Stimulated activated CD8-positive, alpha-beta memory T cell treated with anti-CD3 and anti-CD28 coated beads, Interleukin-2, amount 100 ng/mL, for 48 hours (primary cell): ENCODE measurements at places on chromosomes 4 and X.

- no peak for DNase-seq
These were observed 49.4 kb upstream of the PRR32 start for GRCh38 chrX:126770179-126770578.

DNA sequence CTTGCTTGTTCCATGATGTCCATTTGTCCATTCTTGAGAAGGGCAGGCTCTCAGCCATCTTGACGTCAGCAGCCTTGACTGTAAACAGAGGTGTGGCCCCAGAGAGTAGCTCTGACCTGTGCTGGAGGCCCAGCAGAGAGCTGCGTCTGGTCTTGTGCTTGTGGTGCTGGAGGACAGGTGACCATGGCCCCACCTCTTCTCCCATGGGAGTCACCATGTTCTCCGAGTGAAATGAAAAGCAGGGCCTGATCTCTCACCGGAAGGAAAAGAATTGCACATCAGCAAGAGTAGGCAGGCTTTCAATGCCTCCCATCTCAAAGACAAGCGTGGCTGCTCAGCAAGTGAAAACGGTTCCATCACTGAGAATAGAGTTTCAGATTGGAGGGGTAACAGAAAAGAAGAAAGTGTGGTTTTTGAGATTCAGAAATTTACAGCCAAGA, 11.5 kb downstream of the PARM1 start:
- no peak for DNase-seq

- DNase-seq = no peak
These were observed 502.6 kb upstream of the TECRL start for GRCh38 chr4:64911846-64912245.

DNA sequence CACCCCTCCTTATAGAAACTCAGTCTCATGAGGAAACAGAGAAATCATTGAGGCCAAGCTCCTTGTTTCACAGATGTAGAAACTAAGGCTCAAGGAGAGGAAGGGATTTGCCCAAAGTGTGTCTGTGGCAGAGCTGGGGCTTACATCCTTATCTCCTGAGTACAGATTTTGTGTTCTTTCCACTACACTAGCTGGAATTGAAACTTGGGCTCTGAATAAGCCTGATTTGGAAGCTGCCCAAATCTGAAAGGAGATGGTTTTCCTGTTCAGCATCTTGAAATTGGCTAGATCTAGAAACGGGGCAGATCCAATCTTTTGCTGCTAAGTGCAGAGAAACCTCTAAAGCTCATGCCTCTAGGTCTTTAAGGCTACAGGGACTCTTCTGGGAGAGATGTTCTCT, 24.3 kb downstream of the AWAT2 start:
- DNase-seq = no peak

- DNase-seq = no peak
These were observed 4.1 kb downstream of the DIAPH2 start for GRCh38 chrX:96688789-96689188.

DNA sequence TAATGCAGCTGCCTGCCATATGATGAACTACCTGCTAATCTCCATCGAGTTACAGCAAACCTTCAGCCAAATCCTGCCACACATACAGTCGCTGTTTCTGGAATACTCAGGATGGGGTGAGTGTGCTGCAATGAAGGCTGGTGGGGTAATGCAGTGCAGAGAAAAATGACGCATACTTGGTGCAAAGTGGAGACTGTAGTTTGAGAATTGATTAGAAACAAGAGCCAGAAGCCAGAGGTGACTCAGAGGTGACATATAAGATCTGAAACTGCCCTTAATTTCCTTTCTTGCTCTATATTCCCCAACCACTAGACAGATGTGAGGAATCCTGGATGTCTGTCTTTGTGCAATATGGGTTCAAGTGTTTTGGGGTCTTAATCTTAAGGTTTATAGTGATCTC, 22.0 kb downstream of the C4orf54 start:
- no peak for DNase-seq

GRCh38 chr4:6509587-6509986, 37.2 kb upstream of the PPP2R2C start:
- no peak for DNase-seq

DNA sequence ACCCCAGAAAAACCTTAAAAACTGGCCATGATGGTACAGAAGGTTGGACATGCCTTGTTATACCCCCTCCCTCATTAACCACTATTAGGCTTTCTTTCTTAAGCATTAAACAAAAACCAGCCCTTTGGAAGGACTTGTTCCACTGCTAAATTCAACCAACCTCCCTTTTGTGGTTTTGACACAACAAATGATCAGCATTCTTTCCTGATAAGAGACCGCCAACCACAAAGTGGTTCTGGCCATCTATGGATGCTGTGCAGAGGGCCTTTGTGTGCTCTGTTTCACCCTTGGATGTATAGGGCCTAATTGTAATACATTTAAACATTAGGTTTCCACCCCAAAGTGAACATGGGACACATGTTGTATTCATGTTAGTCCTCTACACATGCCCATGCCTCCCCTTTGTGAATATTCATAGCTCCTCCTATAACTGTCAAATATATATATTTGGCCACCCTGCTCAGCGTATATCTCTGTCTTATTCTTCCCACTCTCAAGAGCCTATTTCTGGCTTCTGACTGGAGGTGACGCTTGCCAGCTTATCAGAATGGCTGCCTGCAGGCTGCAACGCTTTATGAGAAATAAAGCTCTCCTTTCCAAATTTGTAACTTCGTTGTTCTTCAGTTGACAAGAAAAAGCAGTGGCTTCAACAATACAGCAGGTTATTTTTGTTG, 126.6 kb downstream of the NPNT start:
- DNase-seq = no peak

DNA sequence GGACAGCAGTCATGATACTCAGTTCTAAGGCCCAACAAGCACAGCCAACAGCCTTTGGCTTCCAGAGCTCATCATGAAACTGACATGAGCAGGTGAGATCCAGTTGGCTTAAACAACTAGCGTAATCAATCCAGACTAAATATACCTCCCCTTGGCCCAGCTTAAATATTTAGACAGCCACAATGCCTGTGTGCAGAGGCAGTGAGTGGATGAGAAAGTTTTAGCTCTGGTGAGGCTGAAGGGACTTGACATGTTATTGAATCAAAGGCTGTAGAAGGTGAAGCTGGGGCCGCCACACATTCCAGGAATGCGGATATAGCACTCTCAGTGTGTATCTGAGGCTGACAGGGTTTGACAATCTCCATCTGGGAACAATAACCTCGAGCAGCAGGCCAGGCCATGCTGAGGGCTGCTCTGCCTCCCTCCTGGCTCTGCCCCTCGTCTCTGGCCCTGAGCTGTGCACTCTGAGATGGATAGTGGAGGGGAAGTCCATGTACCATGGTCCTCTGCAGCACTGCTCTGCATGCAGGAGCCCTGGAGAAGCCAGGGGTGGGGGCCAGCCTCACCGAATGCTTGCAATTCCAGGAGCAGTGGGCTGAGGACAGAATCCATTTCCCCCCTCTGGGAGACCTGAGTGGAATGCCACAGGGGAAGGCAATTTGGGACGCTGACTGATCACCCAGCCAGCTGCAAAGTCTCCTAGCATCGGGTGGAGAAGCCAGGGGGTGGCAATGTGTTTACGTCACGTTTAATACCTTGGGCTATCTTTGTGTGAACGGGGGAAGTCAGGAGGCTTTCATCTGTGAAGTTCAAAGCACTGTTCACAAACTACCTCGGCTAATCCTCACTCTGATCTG, 37.3 kb upstream of the RASL11B start:
- DNase-seq = no peak

DNA sequence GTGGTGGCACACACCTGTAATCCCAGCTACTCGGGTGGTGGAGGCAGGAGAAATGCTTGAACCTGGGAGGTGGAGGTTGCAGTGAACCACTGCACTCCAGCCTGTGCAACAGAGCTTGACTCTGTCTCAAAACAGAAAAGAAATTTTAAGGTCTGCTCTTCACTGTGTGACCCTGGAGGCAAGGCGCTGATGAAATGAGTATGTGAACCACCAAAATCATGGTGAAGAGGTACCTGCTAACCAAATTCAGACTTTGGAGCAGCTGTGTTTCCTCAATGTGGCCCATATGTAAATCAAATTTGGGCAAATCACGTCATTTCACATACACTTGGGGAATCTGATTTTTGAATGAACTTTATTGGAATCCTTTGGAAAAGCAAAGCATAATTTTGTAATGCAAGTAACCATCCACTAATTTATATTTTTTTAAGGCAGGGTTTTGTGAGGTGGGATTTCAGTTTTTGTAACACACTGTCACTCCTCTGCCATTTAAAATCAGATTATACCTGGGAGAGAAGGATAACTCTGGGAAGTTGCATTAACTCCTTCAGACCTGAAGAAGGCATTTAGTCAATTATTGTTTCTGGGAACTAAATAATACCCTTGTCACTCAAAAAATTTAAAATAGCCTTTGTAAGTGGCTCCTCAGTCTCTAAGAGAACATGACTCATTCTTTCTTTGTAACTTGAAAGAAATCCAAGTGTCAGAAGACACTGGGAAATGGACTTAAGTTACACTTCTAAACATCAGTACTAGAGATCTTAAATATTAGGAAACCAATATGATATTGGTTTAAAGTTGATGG, 24.0 kb downstream of the DOCK11 start:
- DNase-seq = no peak

DNA sequence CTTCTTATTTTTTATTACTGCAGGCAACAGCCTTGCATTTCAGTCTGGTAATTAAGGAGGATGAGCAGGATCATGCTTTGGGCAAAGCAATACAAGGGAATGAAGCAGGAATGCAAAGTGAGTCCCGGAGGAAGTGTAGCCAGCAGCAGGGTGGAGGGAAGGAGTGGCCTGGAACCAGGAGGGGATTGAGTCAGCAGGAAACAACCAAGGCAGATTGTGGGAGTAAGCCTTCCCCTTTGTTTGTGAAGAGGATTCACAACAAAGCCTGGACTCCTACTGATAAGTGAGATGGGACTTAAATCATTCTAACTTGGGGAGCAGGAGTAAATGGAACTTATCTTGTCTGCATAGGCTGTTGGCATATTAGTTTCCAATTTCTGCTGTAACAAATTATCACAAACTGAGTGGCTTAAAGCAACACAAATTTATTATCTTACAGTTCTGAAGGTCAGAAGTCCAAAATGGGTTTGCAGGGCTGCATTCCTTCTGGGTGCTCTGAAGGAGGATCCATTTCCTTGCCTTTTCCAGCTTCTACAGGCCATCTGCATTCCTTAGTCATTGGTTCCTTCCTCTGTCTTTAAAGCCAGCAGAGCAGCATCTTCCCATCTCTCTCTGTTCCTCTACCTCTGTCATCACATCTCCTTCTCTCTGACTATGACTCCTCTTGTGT, 93.2 kb upstream of the AP1S2 start:
- no peak for DNase-seq

DNA sequence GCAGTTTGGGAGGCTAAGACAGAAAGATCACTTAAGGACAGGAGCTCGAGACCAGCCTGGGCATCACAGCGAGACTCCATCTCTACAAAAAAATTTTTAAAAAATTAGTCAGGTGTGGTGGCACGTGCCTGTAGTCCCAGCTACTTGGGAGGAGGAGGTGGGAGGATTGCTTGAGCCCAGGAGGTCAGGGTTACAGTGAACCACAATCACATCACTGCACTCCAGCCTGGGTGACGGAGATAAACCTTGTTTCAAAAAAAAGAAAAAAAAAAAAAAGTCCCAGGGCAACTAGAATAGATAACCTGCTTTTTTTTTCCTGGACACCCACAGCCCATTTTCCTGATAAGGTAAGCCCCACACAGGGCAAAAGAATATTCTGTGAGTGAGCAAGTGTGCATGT, 96.3 kb downstream of the C4orf51 start:
- DNase-seq = no peak

DNA sequence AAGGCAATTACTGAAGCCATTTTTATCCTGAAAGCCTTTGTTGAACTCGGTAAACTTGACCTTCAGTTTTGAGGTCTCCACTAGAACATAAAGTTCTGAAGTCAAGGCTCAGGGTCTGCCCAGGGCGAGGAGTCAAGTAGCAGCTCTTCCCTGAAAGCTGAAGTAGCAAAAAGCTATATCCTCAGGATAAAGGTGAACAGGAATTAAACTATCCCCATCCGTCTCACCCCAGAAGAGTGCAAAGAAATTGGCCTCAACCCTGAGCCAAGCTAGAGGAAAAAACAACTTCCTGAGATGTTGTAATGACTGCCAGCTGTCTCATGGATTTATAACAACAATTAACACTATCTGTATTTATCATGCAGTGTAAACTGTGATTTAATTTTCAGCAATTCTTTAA, 590.8 kb downstream of the SPRY1 start:
- no peak for DNase-seq

GRCh38 chr4:26660261-26660660, 76.4 kb downstream of the TBC1D19 start:
- DNase-seq = no peak

- DNase-seq = no peak
These were observed 568 bp downstream of the MAGEC1 start for GRCh38 chrX:141904262-141904661.

- no peak for DNase-seq
These were observed 133.1 kb downstream of the CORIN start for GRCh38 chr4:47704693-47705325.

- no peak for DNase-seq
These were observed 157.3 kb downstream of the AASDH start for GRCh38 chr4:56229947-56230346.

DNA sequence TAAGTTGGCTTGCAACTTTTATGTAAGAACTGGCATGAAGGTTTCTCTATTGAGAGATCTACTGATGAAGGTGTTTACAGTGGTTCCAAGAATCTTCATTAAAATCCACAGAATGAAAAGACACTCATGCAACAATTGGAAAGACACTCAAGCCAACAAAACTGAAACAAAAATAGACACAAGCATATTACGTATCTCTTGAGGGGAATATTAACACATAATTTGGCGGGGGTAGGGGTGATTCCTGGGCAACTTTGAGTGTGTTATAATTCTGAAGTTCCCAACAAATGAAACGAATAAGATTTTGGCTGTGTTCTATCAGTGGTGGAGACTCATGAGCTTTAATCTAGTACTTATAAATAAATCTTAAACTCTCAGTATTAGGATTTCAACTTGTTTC, 75.1 kb downstream of the SPATA18 start:
- no peak for DNase-seq

DNA sequence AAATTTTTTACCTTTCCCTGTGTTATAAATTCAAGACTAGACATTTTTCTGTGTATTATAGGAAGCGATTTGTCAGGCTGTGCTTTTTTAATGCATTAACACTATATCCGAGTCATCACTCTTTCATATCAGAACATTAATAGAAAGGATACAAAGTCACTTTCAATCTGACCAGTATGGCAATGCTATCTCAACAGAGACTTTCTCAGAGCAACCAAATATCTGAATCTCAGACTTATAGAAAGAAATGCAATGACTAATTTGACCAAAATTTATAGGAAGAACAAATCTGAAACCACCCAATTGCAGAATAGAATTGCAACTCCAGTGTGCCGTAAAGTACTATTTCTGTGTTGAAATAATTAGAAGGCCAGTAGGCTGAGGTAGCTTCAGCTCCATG, 473 bp upstream of the TKTL2 start:
- no peak for DNase-seq

- DNase-seq = no peak
These were observed 516.2 kb upstream of the GALNT7 start for GRCh38 chr4:172652369-172652768.

- DNase-seq = no peak
These were observed 56.8 kb upstream of the DCTD start for GRCh38 chr4:182973941-182974340.

- DNase-seq = no peak
These were observed 6.7 kb downstream of the DOCK11 start for GRCh38 chrX:118502161-118502789.
